ENCODE measurements at places on chromosomes 4 and X. TPM values are rescaled to one million over a fixed set of nuclear protein-coding genes. Genes with fewer than 3 reads are reported as not detected.
A peak's percentile ranks its signal among the peaks of the same experiment; 100 is the strongest.

The TREX2 gene
- 0.77 TPM for total RNA-seq

The BEND2 gene
- total RNA-seq: 0.06 TPM

- DNase-seq: no peak
- H3K27me3 ChIP-seq: no peaks in the 10 kb centered on the region
- H3K4me1 ChIP-seq: no peaks in the 10 kb centered on the region
- no peak overlapping the region for H3K27ac ChIP-seq
- H3K4me3 ChIP-seq: no peak overlapping the region
Measured at GRCh38 chrX:33589316-33589715, 378.0 kb upstream of the DMD start.

DNA sequence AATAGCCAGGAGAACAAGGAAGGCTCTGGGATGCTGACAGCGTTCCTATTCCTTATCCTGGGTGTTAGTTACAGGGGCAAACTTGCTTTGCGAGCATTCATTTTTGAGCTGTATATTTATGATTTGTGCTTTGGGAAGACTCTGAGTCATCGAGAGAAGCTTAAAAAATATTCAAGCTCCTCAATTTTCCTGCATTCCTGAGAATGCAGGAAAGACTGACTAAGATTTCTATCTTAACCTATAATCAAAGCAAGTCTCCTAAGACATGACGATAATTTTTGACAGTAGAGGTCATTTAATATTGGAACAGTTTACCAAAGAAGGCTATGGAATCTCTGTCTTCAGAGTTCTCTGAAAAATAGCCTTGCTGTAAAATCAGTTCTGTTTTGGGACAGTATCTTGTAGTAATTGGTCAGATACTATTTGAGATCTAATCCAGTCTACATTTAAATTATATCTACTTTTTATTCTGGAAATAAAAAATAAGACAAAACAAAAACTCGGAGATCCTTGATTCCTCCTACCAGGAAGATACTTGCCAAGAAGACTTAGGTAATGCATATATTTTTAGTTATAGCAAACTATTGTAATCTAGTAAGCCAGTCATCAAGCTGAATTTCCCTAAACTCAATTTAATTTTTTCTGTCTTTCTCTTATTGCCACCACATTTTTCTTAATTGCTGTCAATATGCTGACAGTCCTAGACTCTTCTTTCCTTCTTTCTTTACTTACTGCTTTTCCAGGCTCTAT is 31.7 kb downstream of the BBS12 start:
- no peaks in the 10 kb centered on the region for H3K4me1 ChIP-seq
- H3K27me3 ChIP-seq: no peaks in the 10 kb centered on the region
- DNase-seq: no peak
- H3K36me3 ChIP-seq: no peaks in the 10 kb centered on the region
- H3K27ac ChIP-seq: no peak overlapping the region

DNA sequence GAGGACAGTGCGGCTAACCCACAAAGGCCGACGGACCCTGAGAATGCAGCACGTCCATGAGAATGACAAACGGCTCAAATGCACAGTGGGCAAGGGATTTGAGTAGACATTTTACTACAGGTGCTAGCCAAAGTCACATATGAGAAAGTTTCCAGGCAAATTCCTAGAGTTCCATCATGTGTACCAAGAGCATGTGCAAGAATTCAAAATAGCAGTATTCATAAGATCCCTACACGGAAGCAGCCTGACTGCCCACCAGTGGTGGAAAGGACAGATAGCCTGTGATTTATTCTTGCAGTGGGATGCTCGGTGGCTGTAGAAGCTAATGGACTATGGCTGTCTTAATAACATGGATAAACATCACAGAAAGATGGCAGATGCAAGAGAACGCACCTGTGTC is 68.0 kb downstream of the RGS12 start:
- H3K27ac ChIP-seq: no peak overlapping the region
- H3K36me3 ChIP-seq: peaks cover 26% of the 10 kb centered on the region
- H3K4me1 ChIP-seq: peaks cover 24% of the 10 kb centered on the region
- no peak overlapping the region for H3K4me3 ChIP-seq

The QRFPR gene
- total RNA-seq: 1.5 TPM

DNA sequence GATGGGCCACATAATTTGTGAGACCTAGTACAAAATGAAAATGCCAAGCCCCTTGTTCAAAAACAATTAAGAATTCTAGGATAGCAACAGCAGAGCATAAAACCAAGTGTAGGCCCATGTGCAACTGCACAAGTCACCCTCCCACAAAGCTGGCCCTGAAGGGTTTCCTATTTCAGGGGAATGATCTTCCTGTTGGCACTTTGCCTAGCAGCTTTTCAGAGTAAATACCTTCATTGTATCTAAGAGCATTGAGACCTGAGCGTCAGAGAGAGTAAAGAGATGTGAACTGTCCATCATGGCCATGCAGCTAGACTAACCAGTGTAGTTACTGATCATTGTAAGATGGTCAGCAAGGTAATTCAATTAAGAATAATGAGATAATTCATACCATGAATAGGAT is 113.6 kb downstream of the CNKSR2 start:
- H3K27ac ChIP-seq: no peak overlapping the region
- H3K36me3 ChIP-seq: no peaks in the 10 kb centered on the region
- DNase-seq: no peak
- H3K4me1 ChIP-seq: no peaks in the 10 kb centered on the region
- no peak overlapping the region for H3K4me3 ChIP-seq

The DCAF16 gene
- 49.6 TPM for total RNA-seq

The UCHL1 gene
- 896 TPM for total RNA-seq

GRCh38 chrX:14670819-14671218 is 141.5 kb downstream of the GLRA2 start:
- no peaks in the 10 kb centered on the region for H3K4me1 ChIP-seq
- H3K4me3 ChIP-seq: no peak overlapping the region
- no peak overlapping the region for H3K27ac ChIP-seq

- no peaks in the 10 kb centered on the region for H3K4me1 ChIP-seq
- no peak for DNase-seq
- no peaks in the 10 kb centered on the region for H3K36me3 ChIP-seq
- no peak overlapping the region for H3K27ac ChIP-seq
- H3K27me3 ChIP-seq: no peaks in the 10 kb centered on the region
- H3K4me3 ChIP-seq: no peak overlapping the region
Measured at GRCh38 chr4:73762409-73762808, 22.0 kb downstream of the CXCL8 start.

- no peak overlapping the region for H3K4me3 ChIP-seq
- H3K27ac ChIP-seq: peak overlapping the region; percentile 29
- no peak for DNase-seq
- H3K36me3 ChIP-seq: no peaks in the 10 kb centered on the region
Measured at GRCh38 chr4:152095701-152096070, 334.9 kb upstream of the GATB start.

DNA sequence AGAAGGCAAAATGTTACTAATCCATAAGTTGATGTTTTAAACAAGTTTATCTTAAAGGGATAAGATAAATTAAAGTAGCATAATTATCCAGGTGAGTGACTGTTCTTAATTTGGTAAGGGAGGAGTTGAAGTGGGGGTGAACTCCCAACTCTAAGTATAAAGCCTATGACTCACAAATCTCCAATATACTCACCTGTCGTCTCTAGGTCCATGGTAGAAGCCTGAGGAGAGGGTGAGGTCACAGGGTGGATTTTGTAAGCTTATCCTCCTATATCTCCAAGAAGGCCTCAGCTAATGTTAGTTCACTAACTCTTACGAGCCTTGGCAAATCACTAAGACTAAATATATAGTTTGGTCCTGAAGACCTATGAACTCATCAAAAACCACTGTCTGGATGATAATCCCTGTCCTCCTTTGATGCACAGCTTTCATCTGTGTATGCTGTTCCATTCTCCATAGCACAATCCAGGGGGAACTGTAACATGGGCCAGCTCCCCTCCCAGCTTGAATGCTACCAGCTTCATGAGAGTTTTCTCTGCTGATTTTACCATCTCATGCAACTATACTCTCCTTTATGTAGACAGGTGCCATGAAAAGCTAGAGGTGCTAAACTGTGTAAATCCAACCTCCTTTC is 158.7 kb downstream of the BTC start:
- H3K4me1 ChIP-seq: no peaks in the 10 kb centered on the region
- DNase-seq: no peak
- H3K27ac ChIP-seq: no peak overlapping the region
- no peaks in the 10 kb centered on the region for H3K36me3 ChIP-seq
- H3K27me3 ChIP-seq: no peaks in the 10 kb centered on the region
- no peak overlapping the region for H3K4me3 ChIP-seq

DNA sequence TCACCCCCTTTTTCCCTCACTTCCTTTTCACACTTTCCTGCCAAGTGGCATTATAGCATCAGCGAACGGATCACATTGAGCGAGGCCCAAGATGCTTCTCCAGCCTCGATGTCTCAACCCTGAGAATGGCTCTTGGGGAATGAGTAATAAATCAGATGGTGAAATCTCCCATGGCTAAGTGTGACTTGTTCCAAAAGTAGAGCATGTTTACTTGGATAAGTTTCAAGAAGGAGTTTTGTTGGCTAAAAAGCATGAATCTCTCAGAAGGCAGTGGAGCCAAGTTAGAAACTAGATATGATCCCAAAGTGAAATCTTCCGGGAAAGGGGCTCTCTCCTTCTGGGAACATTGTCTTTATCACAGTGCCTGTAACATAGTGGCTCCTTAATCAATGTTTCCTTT is 316.3 kb downstream of the CAMK2D start:
- H3K27ac ChIP-seq: no peak overlapping the region
- no peaks in the 10 kb centered on the region for H3K36me3 ChIP-seq
- H3K27me3 ChIP-seq: no peaks in the 10 kb centered on the region
- H3K4me1 ChIP-seq: no peaks in the 10 kb centered on the region

The SPIN3 gene
- total RNA-seq: 20.6 TPM

The ALAS2 gene
- total RNA-seq: 49.0 TPM

GRCh38 chrX:47662144-47662657 is 3.2 kb upstream of the UXT start:
- H3K4me1 ChIP-seq: no peaks in the 10 kb centered on the region
- no peak overlapping the region for H3K4me3 ChIP-seq
- DNase-seq: no peak
- no peak overlapping the region for H3K27ac ChIP-seq
- H3K27me3 ChIP-seq: no peaks in the 10 kb centered on the region
- no peaks in the 10 kb centered on the region for H3K36me3 ChIP-seq

The SPANXB1 gene
- total RNA-seq: not detected

The SHOX gene
- total RNA-seq: 0.06 TPM

GRCh38 chrX:1023676-1024075 is 188.8 kb downstream of the CRLF2 start:
- H3K4me3 ChIP-seq: no peak overlapping the region
- DNase-seq: no peak
- H3K36me3 ChIP-seq: no peaks in the 10 kb centered on the region
- no peaks in the 10 kb centered on the region for H3K4me1 ChIP-seq

DNA sequence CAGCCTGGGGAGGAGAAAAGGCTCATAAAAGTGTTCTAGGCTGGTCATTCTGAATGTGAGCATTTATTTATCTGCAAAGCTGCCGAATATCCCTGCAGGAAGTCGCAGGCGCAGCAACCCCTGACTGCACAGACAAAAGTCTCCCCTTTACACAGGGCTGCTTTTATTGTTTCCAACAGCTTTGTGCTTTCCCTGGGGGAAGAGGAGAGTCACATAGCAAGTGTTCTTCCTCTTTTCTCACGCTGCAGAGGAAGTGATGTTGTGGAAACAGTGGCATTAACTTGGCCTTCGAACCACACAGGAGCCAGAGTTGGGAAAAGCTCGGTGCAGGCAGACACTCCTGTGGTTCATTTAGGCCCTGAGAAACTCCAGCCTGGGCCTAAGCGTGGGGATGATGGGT is 81.5 kb upstream of the BCOR start:
- H3K36me3 ChIP-seq: no peaks in the 10 kb centered on the region
- H3K27ac ChIP-seq: no peak overlapping the region
- no peak overlapping the region for H3K4me3 ChIP-seq
- peaks cover 14% of the 10 kb centered on the region for H3K27me3 ChIP-seq

GRCh38 chr4:35252071-35252470 is 992.2 kb downstream of the ARAP2 start:
- H3K36me3 ChIP-seq: no peaks in the 10 kb centered on the region
- H3K4me1 ChIP-seq: no peaks in the 10 kb centered on the region
- DNase-seq: no peak
- H3K27ac ChIP-seq: no peak overlapping the region
- no peak overlapping the region for H3K4me3 ChIP-seq
- no peaks in the 10 kb centered on the region for H3K27me3 ChIP-seq

DNA sequence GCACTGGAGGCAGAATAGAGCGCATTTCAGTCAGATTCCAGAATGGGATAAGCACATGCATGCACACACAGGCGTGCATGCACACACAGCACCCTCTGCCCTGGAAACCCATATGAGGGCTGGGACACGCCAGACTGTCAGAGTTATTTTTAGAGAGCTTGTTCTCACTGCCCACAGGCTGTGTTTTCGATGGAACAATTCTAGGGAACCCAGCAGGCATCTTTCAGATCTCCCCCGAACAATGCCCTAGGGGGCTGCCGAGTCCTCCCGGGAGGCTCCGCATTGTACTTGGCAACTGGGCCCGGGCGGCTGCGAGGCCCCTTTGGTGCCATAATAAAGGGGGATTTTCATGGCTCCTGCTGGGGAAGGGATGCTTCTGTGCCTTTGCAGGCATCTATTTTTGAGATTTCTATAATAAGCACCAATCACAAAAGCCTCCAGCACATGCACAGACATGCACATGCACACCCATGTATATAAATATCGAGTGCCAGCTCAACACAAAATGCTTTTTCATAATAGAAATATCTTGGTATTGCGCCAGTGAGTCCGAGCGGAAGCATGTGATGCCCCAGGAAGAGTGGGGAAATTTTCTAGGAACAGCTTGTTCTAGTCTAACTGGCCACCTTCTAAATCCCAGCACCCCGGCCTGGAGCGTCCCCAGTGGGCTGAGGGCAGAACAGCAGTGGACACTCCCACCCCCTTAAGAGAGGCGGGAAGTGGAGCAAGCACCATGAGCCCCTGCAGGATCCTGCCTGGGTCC is 88.5 kb downstream of the PHKA2 start:
- H3K4me1 ChIP-seq: peaks cover 20% of the 10 kb centered on the region
- H3K27me3 ChIP-seq: peaks cover 2% of the 10 kb centered on the region
- H3K4me3 ChIP-seq: no peak overlapping the region
- no peak overlapping the region for H3K27ac ChIP-seq

The TMPRSS11F gene
- not detected for total RNA-seq

The ASMT gene
- total RNA-seq: 0.33 TPM

GRCh38 chr4:62711575-62711974 is 1511.4 kb downstream of the ADGRL3 start:
- H3K4me3 ChIP-seq: no peak overlapping the region
- no peaks in the 10 kb centered on the region for H3K4me1 ChIP-seq
- no peaks in the 10 kb centered on the region for H3K36me3 ChIP-seq
- H3K27me3 ChIP-seq: no peaks in the 10 kb centered on the region

GRCh38 chr4:142091691-142092182 is 455.4 kb downstream of the IL15 start:
- H3K4me3 ChIP-seq: no peak overlapping the region
- no peak overlapping the region for H3K27ac ChIP-seq
- H3K4me1 ChIP-seq: no peaks in the 10 kb centered on the region
- H3K36me3 ChIP-seq: no peaks in the 10 kb centered on the region
- no peak for DNase-seq

GRCh38 chr4:41967392-41967791 is 14.2 kb upstream of the DCAF4L1 start:
- no peak overlapping the region for H3K27ac ChIP-seq
- DNase-seq: no peak
- no peak overlapping the region for H3K4me3 ChIP-seq

The TFDP3 gene
- not detected for total RNA-seq

The RNF150 gene
- 28.0 TPM for total RNA-seq

- DNase-seq: no peak
- H3K36me3 ChIP-seq: no peaks in the 10 kb centered on the region
- H3K27ac ChIP-seq: no peak overlapping the region
- H3K4me1 ChIP-seq: no peaks in the 10 kb centered on the region
- no peaks in the 10 kb centered on the region for H3K27me3 ChIP-seq
Measured at GRCh38 chr4:138602664-138603063, 360.5 kb upstream of the SLC7A11 start.

- no peaks in the 10 kb centered on the region for H3K4me1 ChIP-seq
- no peak overlapping the region for H3K4me3 ChIP-seq
- H3K36me3 ChIP-seq: no peaks in the 10 kb centered on the region
- H3K27me3 ChIP-seq: no peaks in the 10 kb centered on the region
- no peak overlapping the region for H3K27ac ChIP-seq
Measured at GRCh38 chr4:123298801-123299200, 97.8 kb upstream of the SPRY1 start.

All from spinal cord (tissue), 10 donors.